ENCODE measurements at places on chromosomes 3 and 15. TPM values are rescaled to one million over a fixed set of nuclear protein-coding genes. Genes with fewer than 3 reads are reported as not detected.

KIF7 gene
- 10.0 TPM for total RNA-seq

TPRG1 gene
- not detected for total RNA-seq

VPS13C gene
- total RNA-seq: 15.8 TPM

PCLAF gene
- total RNA-seq: 5.3 TPM

CRYBG3 gene
- 5.2 TPM for total RNA-seq

All from mesangial cell (primary cell).